ENCODE measurements at places on chromosomes 4 and X.

DNA sequence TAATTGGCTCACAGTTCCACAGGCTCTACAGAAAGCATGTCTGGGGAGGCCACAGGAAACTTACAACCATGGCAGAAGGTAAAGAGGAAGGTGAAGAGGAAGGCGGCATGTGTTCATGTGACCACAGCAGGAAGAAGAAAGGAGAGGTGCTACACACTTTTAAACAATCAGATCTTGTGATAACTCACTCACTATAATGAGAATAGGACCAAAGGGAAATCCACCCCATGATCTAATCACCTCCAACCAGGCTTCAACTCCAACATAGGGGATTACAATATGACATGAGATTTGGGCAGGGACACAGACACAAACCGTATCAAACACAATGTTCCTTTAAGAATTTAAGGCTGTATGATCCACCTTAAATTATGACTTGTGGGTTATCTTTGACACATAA is 10.5 kb upstream of the PGM2 start:
- DNase-seq: no peak

DNA sequence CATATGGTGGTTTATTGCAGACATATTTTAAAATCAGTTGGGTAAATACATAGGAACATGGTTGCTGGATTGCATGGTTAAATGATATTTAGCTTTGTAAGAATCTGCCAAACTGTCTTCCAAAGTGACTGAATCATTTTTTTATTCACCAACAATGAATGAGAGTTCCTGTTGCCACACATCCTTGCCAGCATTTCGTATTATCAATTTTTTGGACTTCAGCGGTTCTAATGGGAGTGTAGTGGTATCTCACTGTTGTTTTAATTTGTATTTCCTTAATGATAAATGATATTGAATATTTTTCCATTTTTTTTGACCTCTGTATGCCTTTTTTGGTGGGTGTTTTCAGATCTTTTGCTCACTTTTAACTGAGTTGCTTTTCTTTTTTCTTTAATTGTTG is 1.4 kb upstream of the MTHFD2L start:
- DNase-seq: no peak

DNA sequence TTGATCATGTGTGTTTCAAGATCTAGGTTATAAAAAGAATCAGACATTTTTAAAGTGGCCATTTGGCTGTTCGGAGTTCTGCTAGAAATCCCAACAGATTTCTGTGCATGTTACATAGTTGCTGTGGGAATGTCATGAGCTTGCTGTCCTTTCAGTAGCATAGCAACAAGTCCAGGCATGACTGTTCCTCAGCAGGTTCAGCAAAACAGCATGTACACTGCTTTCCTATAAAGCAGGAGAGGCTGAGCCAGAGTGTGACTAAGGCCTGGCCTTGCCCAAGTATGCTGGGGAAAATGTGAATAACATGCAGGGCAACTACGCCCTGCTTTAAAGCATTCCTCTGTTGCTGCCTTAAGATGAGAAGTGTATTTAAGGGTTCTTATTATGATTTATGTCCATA is 217.1 kb upstream of the SMIM31 start:
- no peak for DNase-seq

GRCh38 chr4:101649790-101650515 is 140.6 kb upstream of the BANK1 start:
- DNase-seq: no peak

DNA sequence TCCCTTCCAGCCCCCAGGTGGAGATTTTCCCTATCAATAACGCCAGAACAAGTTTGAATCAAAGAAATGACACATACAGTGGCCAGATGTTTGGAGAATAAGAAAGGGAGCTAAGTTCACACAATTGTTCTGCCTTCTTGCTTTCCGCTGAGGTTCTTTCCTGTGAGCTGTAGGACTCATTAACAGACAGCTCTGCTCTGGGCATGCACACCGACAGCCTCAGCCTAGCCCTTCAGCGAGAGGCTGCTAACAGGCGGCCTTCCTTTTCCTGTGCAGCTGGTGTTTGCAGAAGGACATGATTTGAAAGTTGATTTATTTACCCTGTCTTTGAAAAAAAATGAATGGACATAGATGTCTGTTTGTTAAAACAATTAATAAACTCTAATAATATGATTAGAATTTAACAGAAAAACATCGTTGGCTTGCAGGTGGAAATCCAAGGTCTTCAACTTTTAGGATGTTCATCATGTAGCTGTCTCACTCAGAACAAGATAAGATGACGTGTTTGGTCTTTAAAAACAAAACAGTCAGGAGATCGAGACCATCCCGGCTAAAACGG is 183.3 kb downstream of the KDR start:
- DNase-seq: peak; percentile 10

DNA sequence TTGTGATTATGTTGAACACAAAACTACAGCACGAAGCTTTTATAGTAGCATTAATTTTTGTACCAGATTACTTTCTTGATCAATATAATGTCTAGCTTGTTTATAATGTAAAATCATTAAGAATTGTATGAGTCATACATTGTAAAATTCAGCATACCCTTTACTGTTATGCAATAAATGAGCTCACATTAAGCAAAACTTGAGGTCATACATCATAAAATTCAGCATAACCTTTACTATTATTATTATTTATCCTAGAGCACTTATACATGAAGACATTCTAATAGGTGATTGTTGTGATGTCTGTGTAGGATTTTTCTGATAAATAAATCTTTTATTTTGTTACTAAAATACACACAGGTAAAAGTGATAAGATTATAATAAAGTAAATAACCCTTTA is 49.4 kb downstream of the DTHD1 start:
- no peak for DNase-seq

DNA sequence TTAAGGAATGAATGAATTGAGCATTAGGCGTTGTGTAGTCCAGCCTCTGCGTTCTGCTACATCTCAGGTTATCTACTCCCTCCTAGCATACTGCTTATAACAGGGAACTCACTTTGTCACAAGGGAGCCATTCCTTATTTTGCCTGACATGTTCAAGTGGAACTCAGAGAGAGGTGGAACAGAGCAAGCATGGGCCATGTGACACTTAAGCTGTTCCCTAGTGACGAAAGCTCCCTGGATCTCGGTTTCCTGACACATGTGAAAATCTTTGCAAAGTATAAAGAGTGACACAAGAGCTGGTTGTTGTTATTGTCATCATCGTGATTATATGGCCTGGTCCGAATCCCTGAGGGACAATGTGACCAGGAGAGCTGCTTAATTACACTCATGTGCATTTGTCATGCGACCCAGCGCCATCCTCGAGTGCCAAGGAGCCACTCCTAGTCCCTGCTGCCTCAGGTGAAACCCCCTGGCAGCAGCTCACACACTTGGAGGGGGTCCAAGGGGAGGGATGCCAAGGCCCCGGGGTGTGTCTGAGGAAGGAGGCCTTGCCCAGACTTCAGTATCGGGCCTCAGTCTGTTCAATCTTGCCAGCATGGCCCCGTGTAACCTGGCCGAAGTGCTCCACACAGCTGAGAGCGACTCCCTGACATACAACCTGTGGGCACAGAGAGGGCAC is 98.5 kb upstream of the MAP3K15 start:
- DNase-seq: no peak

DNA sequence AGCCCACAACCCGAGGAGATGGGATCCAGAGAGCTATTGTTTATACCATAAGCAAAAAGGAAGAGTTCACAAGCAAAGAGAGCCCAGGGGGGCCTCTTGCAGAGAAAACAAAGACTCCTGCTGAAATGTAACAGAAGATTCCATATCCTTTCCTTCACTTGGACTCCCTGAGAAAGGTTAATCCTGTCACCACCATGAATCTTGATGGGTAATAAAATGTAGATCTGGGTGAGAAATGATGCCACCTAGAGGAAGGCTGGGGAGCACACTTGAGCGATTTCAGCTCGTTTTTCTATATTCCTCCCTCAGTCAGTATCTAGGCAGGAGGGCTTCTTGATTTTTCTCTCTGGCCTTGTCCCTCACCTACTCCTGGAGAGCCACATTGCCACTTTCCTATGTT is 10.2 kb upstream of the KCNE5 start:
- no peak for DNase-seq

DNA sequence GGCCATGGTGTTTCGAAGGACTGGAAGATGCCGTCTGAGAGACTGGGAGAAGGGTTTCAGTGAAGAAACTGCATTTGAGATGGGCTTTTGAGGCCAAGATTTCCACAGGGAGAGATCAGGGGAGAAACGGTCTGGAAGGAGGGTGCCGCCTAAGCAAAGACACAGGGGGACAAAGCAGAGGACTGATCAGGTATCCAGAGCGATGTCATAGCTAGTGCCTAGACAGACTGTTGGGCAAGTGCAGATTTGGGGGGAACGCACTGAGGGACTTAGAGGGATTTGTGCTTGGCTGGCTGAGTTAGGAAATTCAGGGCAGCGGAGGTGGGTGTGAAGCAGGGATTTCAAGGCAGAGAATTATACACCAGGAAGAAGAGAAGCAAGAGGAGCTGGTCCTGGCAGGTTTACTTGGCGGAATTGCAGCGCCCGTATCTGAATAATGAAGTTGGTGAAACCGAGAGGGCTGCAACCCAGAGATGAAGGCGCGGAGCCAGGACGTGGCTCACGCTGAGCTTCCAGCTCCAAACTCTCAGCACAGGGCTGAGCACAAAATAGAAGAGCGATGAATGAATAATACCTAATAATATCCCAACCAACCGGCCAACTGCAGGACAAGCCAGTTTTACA is 106.9 kb downstream of the MAML3 start:
- DNase-seq: no peak

DNA sequence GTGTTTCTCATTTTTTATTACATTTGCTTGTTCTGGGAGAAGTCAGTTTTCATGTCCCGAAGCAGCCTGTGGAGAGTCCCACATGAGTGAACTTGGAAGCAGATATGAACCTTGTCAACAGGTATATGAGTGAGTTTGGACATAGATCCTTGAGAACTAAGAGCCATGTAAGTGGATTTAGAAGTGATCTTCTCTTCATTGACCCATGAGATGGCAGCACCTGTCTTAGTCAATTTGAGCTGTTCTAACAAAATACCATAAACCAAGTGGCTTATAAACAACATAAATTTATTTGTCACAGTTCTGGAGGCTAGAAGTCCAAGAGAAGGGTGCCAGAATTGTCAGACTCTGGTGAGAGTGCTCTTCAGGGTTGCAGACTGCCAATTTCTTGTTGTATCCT is 1043.8 kb downstream of the ADGRL3 start:
- DNase-seq: no peak

- DNase-seq: no peak
Observed at GRCh38 chr4:100340512-100341485, 150.5 kb upstream of the DDIT4L start.

DNA sequence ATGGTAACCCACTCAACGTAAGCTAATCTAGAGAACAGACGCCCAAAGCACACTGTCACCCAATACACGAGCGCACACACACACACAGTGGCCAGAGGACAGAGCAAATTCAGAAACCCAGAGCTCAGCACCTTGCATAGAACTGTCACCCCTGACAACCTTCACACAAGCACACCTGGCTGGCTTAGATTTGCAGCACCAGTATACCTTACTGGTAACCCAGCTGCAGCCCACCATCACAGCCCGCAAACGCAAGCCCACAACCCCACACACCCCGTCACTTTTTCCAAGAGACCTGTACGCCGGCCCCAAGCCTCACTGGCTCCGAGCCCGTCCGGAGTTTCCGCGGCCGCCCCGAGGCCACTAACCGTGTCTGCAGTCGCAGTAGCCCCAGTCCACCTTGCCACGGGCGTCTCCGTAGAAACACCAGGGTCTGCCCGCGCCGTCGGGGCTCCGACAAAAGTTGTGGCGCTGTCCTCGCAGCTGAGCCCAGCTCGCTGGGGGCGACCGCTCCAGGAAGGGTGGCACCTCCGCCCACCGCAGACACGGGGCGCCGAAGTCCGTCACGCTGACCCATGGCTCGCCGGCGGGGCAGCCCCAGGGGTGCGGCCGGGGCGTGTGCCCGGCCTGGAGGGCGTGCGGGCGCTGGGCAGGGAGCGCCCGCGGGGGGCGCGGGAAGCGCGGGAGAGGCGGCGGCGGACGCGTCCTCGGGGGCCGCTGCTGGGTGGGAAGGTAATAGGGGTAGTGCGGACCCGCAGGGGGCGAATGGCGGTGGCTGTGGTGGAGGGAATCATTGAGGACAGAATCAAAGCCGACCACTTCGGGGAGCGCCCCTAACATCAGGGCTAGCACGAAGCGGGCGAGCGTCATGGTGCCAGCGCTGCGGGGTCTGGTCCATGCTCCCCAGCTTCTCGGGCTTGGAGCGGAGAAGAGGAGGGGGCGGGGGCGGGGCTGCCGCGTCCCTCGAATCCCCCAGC is 664 bp downstream of the PRSS12 start:
- peak; percentile 9 for DNase-seq

DNA sequence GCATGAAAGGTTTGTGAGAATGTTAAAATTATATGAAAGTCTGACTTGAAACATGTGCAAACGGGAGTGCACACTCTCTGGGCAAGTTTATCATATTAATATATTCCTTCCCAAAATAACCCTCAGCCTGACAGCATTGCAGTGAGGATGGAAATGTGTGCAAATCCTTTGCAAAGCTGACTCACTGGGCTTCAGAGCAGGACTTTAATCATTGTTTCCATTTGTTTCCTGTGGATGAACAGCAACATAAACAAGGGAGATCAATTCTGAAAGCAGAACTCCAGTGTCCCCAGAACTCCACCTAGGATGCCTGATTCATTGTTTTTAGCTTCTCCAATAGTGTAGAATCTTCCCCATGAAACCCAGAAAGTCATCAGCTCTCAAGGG is 32.9 kb downstream of the SLC2A9 start:
- DNase-seq: no peak

- no peak for DNase-seq
Observed at GRCh38 chr4:128060121-128060698, 902 bp upstream of the LARP1B start.

DNA sequence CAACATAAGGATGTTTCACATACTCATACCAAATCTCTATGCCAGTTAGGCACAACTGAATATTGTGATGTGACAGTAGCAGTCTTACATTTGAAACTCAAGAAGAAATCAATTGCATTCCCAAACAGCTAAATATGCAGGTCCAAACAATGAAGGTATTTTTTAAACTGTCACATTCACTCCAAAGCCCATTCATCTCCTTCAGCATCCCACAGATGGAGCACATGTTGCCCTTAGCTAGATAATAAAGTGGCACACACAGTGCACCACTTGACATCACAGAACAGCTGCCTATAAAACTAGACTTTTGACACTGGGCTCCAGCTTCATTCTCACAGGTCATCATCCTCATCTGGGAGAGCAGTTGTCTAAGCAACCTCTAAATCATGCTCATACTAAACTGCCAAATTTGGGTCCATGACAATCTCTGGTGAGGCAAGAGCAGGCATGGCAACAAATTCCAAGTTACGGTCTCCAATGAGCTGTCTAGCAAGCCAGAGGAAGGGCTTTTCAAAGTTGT is 26.2 kb upstream of the ARHGEF6 start:
- DNase-seq: no peak

DNA sequence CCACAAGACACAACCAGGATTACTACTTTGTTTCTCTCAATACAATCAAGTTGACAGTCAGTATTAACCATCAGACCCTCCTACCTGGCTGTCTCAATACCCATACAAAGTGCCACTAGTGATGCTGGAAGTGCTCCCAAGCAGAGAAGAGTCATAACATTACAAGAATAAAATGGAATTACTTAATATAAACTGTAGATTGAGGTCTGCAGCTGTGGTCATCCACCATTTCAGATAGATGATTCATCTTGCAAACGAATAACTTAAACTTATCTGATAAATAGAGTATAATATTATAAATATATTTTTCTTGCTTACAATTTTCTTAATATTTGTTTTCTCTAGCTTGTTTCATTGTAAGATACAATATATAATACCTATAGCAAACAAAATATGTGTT is 1034.2 kb upstream of the PCDH10 start:
- DNase-seq: no peak

GRCh38 chrX:121336831-121337421 is 289.5 kb downstream of the GLUD2 start:
- DNase-seq: no peak

GRCh38 chrX:21691512-21692018 is 33.4 kb upstream of the KLHL34 start:
- DNase-seq: peak; percentile 1
